Epithelial cell of proximal tubule (primary cell): ENCODE measurements at places on chromosomes 7 and 10. TPM values are rescaled to one million over a fixed set of nuclear protein-coding genes. Genes with fewer than 3 reads are reported as not detected.

- no peak for DNase-seq
Observed at GRCh38 chr10:30387646-30388243, 38.7 kb upstream of the MTPAP start.

DNA sequence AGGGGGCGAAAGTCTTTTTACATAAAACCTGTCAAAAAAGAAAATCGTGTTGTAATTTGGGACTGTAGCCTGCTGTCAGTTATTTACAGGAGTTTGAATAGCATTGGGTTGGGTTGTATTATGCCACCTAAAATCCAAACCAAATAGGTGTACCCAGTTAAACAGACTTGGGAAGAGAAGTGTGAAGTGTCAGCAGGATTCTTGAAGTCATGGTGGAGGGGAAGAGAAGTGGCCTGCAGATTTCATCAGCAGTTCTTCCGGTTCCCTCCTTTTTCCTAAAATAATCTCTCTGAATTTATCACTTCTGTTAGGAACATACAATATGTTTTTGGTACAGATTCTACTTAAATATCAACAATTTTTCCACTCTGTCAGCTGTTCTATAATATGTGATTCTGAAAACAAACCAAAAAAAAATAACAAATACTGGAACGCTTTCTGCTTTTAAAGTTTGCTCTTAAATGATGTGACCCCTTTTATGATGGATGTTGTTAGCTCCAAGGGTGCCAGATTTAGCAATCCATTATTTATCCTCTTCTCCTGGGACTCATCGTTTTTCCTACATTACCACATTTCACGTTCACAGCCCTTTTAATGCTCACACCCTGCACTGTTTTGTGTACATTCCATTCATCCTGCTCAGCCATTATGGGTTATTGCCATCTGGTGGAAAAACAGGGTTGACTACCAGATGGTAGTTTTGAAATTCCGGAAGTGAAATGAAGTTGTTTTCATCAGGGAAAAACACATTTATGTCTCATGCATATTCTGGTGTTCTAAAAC is 18.7 kb upstream of the ARHGAP12 start:
- no peak for DNase-seq

Gene SDHAF3
- total RNA-seq, result 17.8 and 26.5 TPM in 2 replicates

GRCh38 chr10:22321156-22321923 is 441 bp downstream of the BMI1 start:
- no peak for DNase-seq

DNA sequence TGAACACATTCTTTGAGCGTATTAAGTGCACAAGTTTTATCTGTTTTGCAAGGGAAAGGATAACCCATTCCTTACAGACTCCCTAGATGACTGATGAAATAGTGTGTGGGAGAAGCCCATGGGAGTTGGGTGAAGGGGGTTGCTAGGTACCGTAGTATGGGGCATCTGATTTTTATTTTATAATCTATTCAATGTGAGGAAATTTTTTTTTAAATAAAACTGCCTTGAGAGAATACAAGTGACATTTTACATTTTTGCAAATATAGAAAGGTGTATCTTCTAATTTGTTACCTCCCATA is 1.4 kb downstream of the BTAF1 start:
- DNase-seq, result no peak

GRCh38 chr7:151851782-151852181 is 25.1 kb downstream of the PRKAG2 start:
- DNase-seq, result no peak

Gene PDZD7
- 6.1 and 6.6 TPM in 2 replicates for total RNA-seq

DNA sequence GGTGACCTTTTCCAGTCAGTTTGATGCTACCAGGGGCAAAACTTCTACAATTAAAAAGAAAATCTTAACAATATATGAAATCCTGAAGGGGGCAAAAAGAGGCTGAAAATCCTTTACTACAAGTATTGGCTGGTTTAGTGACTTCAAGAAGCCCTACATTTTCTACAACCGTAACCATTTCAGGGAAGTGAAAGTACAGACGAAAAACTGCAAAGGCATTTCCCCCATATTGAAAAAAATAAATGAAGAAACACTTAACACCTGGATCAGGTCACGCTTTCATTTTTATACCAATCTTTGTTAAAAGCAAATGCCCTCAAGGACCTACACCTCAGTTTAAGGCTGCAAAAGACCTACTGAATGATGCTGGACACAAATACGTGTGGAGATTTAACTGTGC is 38.6 kb downstream of the IL6 start:
- DNase-seq, result no peak

- DNase-seq, result no peak
Observed at GRCh38 chr7:70894799-70895198, 237.1 kb upstream of the GALNT17 start.
